ENCODE measurements at places on chromosomes 3 and 15. TPM values are rescaled to one million over a fixed set of nuclear protein-coding genes. Genes with fewer than 3 reads are reported as not detected.

FGF12 gene
- 1.4 TPM for total RNA-seq

CCR1 gene
- 4.8 TPM for total RNA-seq

SV2B gene
- total RNA-seq, result 0.35 TPM

UBA7 gene
- 122 TPM for total RNA-seq

AP3B2 gene
- total RNA-seq, result 0.69 TPM

- no peak for DNase-seq
Measured at GRCh38 chr3:27716309-27716708, 5.8 kb downstream of the EOMES start.

- DNase-seq, result no peak
Measured at GRCh38 chr3:119340446-119340845, 46.3 kb downstream of the ARHGAP31 start.

DNA sequence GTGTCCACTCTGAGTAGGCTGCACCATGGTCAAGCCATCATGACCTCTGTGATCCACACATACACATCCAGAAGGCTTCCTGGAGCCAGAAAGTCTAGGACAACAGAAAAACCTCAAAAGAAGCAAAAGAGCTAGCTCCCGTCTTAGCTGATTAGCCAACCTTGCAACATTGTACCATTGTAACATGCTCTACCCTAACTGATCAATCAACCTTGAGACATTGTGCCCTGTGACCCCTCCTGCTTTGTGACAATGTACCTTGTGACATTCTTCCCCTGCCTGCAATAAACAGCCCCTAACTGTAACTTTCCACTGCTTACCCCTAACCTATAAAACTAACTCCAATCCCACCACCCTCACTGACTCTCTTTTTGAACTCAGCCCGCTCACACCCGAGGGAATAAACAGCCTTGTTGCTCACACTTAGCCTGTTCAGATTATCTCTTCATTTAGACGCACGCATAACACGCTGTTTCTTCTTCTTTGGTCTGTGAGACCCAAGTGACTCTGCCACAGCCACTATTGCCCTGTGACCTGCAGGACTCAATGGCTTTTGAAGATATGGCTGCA, 1104.6 kb downstream of the OTOL1 start:
- DNase-seq, result no peak

- DNase-seq, result no peak
Measured at GRCh38 chr3:142244056-142244455, 18.7 kb upstream of the GK5 start.

DNA sequence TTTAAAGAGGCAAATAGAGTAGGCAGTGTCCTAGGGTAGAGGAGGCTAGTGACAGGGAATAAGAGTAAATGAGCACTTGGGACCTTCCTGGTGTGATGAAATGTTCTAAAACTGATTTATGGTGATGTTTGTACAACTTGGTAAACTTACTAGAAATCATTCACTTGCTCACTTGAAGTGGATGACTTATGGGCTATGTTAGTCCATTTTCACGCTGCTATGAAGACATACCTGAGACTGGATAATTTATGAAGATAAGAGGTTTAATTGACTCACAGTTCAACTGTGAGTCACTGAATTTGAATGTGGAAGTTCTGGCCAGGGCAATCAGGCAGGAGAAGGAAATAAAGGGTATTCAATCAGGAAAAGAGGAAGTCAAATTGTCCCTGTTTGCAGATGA, 31.7 kb upstream of the DHX36 start:
- DNase-seq, result no peak

- DNase-seq, result no peak
Measured at GRCh38 chr15:83208367-83208661, 691 bp upstream of the HDGFL3 start.

- peak; percentile 87 for DNase-seq
Measured at GRCh38 chr15:101201411-101202174, 50.3 kb downstream of the CHSY1 start.
